ENCODE measurements at places on chromosomes 4 and X.
A peak's percentile ranks its signal among the peaks of the same experiment; 100 is the strongest.

DNA sequence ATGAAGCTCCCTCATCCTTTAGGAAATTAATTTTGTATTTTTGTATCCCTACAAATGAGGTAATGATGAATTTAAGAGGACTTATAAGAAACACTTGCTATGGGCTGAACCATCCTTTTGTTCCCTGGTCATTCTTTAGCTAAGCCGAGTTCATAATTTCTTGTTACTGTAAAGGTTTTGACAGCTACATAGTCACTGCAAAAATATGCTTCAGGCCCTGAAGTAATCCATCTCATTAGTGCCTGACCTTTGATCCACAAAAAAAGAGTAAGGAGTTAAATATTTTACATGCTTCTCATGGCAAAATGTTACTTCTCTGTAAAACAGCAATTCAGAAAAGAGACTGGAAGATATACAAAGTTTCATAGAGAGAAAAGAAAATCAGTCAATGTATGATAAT is 290.6 kb upstream of the SLIT2 start:
- DNase-seq = peak; percentile 82

- DNase-seq = no peak
These were observed 234.0 kb upstream of the VCX3A start for GRCh38 chrX:6768881-6769280.

GRCh38 chr4:2484993-2485392 is 16.1 kb downstream of the RNF4 start:
- DNase-seq = no peak

- DNase-seq = no peak
These were observed 24.3 kb downstream of the RS1 start for GRCh38 chrX:18647621-18648020.

DNA sequence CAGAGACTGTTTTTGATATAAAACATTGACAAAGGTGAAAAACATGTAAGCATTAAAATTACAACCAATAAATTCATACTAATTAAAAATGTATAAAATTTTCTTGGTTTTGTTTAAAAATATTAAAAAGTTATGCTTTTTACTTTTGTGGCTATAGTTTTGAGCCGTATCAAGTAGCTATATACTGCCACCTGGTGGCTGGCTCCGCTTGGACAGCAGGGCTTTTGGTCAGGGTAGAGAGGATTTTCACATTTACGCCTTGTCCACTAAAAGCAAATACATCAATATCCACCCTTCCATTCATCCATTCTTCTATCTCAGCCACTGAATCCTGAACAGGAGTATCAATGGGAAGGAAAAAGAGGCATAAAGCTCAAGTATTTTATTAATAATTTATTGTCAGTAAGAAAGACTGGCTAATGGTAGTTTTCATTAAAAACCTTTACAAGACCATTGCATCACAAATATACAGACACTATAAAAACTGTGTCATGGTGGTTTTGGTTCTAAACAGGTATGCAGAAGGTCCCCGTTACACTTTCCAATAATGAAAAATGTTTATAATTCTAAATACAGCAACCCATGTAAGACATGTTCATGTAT is 32.1 kb upstream of the MTNR1A start:
- peak; percentile 18 for DNase-seq

DNA sequence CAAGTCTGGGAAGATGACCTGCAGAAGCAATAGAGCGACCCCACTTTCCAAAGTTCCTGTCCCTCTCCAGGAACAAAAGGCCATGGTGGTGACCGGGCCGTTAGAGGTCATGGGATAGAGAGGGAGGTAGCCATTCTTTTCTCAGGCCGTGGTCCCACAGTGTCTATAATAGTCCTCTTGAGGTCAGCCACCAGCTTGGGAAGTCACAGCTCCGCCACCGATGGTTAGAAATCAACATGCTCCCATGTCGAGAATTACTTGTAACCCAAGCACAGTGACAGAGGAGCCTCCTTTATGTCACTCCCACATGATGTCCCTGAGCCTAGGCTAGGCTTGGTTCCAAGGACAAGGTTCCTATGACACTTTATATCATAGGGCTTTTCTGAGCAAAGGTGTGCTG is 48.3 kb upstream of the CBR4 start:
- no peak for DNase-seq

GRCh38 chr4:55475394-55476243 is 71.1 kb downstream of the CLOCK start:
- DNase-seq = peak; percentile 25

DNA sequence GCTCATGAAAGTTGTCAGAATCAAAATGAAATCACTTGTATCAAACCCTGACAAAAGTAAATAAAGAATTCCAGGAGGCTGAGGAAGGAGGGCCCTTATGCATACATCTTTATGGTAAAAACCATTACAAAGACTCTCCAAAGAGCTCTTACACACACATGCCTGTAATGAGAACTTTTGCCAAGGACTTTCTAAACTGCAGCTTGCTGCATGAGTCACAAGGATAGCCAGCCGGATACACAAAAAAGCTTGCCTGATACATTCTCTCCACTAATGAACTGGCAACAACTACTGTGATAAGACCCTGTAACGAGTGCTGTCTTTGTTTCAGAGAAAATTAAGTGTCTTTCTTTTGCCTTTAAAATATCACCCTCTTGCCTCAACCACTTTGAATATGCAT is 618.1 kb downstream of the PPP4R3C start:
- peak; percentile 1 for DNase-seq

DNA sequence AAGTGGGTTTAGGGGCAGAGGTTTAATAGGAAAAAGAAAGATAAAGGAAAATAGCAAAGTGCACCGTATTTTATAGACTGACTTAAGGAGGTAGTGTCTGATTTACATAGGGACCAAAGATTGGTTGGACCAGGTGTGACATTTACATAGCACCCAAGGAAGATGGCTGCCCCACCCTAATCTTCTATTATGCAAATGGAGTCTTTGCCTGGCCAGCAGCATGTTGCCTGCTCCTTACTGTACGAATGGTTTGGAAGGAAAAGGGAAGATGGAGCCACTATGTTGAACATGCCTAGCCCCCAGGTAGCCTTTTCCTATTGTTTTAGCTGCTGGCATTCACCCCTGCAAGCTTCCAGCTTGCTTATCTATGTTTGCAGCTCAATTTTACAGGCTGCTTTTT is 146.2 kb upstream of the PDE5A start:
- no peak for DNase-seq

DNA sequence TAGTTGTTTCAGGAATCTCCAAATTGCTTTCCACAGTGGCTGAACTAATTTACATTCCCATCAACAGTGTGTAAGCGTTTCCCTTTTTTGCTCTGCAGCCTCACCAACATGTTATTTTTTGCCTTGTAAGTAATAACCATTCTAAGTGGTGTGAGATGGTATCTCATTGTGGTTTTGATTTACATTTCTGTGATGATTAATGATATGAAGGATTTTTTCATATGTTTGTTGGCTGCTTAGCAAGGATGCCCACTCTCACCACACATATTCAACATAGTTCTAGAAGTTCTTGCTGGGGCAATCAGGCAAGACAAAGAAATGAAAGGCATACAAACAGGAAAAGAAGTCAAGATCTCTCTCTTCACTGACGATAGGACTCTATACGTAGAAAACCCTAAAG is 472.4 kb downstream of the ZNF674 start:
- no peak for DNase-seq

DNA sequence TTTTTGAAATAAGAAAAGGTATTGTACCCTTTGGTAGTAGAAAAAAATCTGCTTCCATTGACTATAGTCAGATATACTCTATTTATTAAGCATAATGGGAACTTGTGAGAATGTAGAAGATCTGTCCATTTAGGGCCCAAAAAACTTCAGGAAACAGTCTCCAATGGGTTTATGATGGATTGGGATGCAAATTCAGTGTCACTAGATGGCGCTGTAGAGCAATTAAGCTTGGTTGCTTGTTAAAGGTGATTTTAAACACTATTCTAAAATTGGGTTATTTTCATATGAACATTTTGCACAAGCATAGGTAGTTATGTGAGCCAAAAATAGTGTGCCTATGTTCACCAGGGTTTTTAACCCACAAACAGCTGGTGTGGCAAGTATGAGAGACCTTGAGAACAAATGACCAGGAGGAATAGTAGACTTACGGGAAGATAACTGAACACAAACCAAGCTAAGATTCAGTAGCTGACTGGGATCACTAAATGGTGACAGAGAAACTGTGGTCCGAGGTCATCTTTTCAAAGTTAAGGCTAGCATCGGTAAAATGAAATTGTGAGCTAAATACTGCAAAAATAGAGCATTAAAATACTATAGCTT is 80.3 kb upstream of the LSM6 start:
- peak; percentile 31 for DNase-seq

- DNase-seq = no peak
These were observed 99.5 kb downstream of the ZNF827 start for GRCh38 chr4:145839151-145839550.

DNA sequence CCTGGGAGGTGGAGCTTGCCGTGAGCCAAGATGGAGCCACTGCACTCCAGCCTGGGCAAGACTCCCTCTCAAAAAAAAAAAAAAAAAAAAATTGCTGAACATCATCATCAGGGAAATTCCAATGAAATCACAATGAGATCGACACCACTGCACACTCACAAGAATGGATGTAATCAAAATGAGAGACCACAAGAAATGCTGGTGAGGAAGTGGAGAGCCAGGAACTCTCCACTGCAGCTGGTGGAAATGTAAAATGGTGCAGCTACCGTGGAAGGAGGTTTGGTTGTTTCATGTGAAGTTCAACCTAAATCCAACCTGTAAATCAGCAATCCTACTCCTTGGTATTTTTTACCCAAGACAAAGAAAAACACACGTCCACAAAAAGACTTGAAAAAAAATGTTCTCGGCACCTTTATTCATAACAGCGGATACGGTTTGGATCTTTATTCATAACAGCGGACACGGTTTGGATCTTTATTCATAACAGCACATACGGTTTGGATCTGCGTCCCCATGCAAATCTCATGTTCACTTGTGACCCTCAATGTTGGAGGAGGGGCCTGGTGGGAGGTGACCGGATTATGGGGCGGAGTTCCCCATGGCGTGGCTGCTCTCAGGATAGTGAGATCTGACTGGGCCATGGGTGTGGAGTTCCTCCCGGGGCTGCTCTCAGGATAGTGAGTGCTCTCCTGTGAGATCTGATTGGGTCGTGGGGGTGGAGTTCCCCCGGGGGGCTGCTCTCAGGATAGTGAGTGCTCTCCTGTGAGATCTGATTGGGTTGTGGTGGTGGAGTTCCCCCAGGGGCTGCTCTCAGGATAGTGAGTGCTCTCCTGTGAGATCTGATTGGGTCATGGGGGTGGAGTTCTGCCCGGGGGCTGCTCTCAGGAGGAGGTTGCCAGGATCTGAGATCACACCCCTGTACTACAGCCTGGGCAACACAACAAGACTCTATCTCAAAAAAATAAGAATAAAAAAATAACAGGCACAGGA is 7.7 kb downstream of the GAK start:
- DNase-seq = peak; percentile 12

- no peak for DNase-seq
These were observed 26.7 kb upstream of the BMP2K start for GRCh38 chr4:78749258-78749971.

DNA sequence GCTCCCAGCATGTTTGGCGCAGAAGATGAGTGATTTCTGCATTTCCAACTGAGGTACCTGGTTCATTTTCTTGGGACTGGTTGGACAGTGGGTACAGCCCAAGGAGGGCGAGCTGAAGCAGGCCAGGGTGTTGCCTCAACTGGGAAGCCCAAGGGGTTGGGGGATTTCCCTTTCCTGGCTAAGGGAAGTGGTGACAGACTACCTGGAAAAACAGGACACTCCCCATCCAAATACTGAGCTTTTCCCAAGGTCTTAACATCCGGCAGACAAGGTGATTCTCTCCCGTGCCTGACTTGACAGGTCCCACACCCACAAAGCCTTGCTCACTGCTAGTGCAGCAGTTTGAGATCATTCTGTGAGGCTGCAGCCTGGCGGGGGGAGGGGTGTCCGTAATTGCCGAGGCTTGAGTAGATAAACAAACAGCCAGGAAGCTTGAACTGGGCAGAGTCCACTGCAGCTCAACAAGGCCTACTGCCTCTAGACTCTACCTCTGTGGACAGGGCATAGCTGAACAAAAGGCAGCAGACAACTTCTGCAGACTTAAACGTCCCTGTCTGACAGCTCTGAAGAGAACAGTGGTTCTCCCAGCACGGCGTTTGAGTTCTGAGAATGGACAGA is 307.7 kb upstream of the ARSJ start:
- DNase-seq = no peak

GRCh38 chrX:30973784-30974427 is 84.9 kb upstream of the TAB3 start:
- no peak for DNase-seq

- no peak for DNase-seq
These were observed 6.8 kb upstream of the ANOS1 start for GRCh38 chrX:8738588-8739189.
